ENCODE measurements at places on chromosomes 13 and 19.

DNA sequence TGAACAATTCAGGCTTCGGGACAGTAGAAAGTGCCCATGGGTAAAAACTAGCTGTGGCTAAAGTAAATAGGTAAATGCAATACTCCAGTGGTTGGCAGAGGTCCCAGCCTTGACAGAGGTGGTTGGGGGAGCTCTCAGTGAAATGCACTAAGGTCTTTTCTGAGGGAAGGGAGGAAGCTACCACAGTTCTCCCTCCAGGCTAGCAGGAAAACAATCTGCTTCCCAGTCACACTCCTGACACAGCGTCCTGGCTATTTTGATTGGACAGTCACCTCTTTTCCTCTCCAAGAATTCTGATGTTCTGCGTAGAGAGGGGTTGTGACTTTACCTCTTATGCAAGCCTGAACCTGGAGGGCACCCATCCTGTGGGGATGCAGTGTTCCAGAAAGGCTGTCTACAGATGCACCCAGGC is 128.7 kb downstream of the CYSLTR2 start:
- DNase-seq = no peak

- DNase-seq = no peak
These were observed 187.5 kb upstream of the GPC6 start for GRCh38 chr13:93039131-93039530.

GRCh38 chr13:36841391-36841790 is 22.4 kb downstream of the RFXAP start:
- no peak for DNase-seq

GRCh38 chr19:13055213-13056051 is 47.2 kb downstream of the LYL1 start:
- DNase-seq = no peak

DNA sequence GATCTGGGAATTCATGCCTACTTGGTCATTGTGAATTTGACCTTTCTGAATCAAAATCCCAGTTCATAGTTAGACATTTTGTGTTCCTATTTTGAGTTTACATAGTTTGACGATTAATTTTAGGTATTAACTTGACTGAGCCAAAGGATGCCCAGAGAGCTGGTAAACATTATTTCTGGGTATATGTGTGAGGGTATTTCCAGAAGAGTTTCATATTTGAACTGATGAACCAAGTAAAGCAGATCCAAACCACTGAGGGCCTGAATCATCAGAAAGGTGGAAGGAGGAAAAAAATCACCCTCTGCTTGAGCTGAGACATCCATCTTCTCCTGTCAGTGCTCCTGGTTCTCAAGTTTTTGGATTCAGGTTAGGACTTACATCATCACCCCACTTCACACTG is 116.6 kb downstream of the CYSLTR2 start:
- no peak for DNase-seq

- DNase-seq = peak; percentile 79
These were observed 5.7 kb upstream of the NFIC start for GRCh38 chr19:3360421-3361383.

GRCh38 chr13:52454459-52454819 is 839 bp upstream of the CKAP2 start:
- peak; percentile 13 for DNase-seq

- DNase-seq = peak; percentile 58
These were observed 58.5 kb downstream of the ARHGAP35 start for GRCh38 chr19:46919324-46919723.

Data from activated CD4-positive, alpha-beta T cell treated with anti-CD3 and anti-CD28 coated beads for 48 hours (primary cell).